ENCODE measurements at places on chromosomes 5 and 9. TPM values are rescaled to one million over a fixed set of nuclear protein-coding genes. Genes with fewer than 3 reads are reported as not detected.

DIMT1 gene
- 22.8 TPM for total RNA-seq

PCDHGA6 gene
- 0.80 TPM for total RNA-seq

TGFBR1 gene
- 116 TPM for total RNA-seq

LPCAT1 gene
- 74.2 TPM for total RNA-seq

GPX8 gene
- total RNA-seq: not detected

FGF1 gene
- not detected for total RNA-seq

ZNF618 gene
- total RNA-seq: 0.02 TPM

ADCY2 gene
- total RNA-seq: not detected

ACTBL2 gene
- total RNA-seq: not detected

C1QTNF3 gene
- total RNA-seq: 3.9 TPM

SNX2 gene
- total RNA-seq: 36.9 TPM

INSYN2B gene
- not detected for total RNA-seq

RNF208 gene
- 4.3 TPM for total RNA-seq

GRM6 gene
- not detected for total RNA-seq

SLC46A2 gene
- not detected for total RNA-seq

GALT gene
- total RNA-seq: 110 TPM

CSF2 gene
- total RNA-seq: 240 TPM

KIF24 gene
- 5.3 TPM for total RNA-seq

PPP1R2B gene
- total RNA-seq: 0.29 TPM

PCDHB10 gene
- not detected for total RNA-seq

PCDH12 gene
- 0.81 TPM for total RNA-seq

DOCK8 gene
- total RNA-seq: 266 TPM

CCL28 gene
- total RNA-seq: 11.1 TPM

C6 gene
- total RNA-seq: not detected

NOXA1 gene
- total RNA-seq: 0.80 TPM

EGR1 gene
- 15.9 TPM for total RNA-seq

PLAC8L1 gene
- 0.96 TPM for total RNA-seq

F2RL2 gene
- not detected for total RNA-seq

LHX6 gene
- total RNA-seq: not detected

HAPLN1 gene
- total RNA-seq: not detected

GABRA6 gene
- total RNA-seq: not detected

FOXD4L6 gene
- total RNA-seq: not detected

TLX3 gene
- total RNA-seq: not detected

SV2C gene
- total RNA-seq: 0.07 TPM

SLC30A5 gene
- 44.6 TPM for total RNA-seq

THBS4 gene
- total RNA-seq: 0.73 TPM

SOHLH1 gene
- total RNA-seq: not detected

PCDHGA1 gene
- total RNA-seq: 0.17 TPM

ZNF883 gene
- not detected for total RNA-seq

EGFLAM gene
- not detected for total RNA-seq

AGXT2 gene
- total RNA-seq: not detected
